ENCODE measurements at places on chromosomes 16 and 17.

DNA sequence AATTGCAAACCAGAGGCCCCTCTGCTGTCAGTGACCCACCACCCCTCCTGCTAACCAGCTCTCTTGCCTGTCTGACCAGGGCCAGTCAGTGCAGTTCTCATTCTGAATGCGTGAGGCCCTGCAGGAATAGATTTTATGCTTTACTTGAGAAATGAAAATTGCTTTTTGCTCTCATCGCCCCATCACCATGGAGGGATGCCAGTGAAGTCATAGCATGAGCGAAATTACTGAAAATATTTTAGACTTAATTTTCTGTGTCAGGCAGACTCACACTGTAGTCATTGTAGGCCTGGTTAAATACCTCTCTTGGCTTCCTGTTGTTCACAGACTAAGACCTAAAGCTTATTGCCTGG is 490.5 kb upstream of the CDH5 start:
- H3K36me3 ChIP-seq: no peaks in the 10 kb centered on the region
- no peaks in the 10 kb centered on the region for H3K27me3 ChIP-seq
- no peak overlapping the region for H3K4me3 ChIP-seq
- no peak for DNase-seq
- no peaks in the 10 kb centered on the region for H3K4me1 ChIP-seq
- no peak overlapping the region for H3K27ac ChIP-seq

DNA sequence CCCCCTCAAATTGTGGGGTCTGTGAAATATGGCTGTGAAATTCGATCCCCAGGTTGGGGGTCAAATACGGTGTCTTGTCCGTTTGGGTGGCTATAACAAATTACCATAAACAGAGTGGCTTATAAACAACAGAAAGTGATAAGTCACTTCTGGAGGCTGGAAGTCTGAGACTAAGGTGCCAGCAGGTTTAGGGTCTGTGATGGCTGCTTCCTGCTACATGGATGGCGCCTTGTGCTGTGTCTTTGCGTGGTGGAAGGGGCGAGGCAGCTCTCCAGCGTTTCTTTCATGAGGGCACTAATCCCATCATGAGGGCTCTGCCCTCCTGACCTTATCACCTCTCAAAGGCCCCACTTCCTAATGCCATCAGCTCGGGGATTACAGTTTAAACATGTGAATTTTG is 120.0 kb downstream of the IRF8 start:
- no peak for DNase-seq
- H3K27ac ChIP-seq: peak overlapping the region; percentile 54
- peaks cover 65% of the 10 kb centered on the region for H3K27me3 ChIP-seq
- no peak overlapping the region for H3K4me3 ChIP-seq

GRCh38 chr17:7046127-7046724 is 2.3 kb upstream of the SLC16A11 start:
- H3K36me3 ChIP-seq: no peaks in the 10 kb centered on the region
- peak overlapping the region; percentile 95 for H3K27ac ChIP-seq
- peak overlapping the region; percentile 36 for H3K4me3 ChIP-seq
- H3K4me1 ChIP-seq: peaks cover 65% of the 10 kb centered on the region

- DNase-seq: no peak
- peak overlapping the region; percentile 76 for H3K27ac ChIP-seq
- H3K4me1 ChIP-seq: peaks cover 24% of the 10 kb centered on the region
- peaks cover 3% of the 10 kb centered on the region for H3K36me3 ChIP-seq
Observed at GRCh38 chr17:41836550-41837196, 641 bp upstream of the NT5C3B start.

- peaks cover 36% of the 10 kb centered on the region for H3K36me3 ChIP-seq
- no peaks in the 10 kb centered on the region for H3K27me3 ChIP-seq
- H3K4me1 ChIP-seq: no peaks in the 10 kb centered on the region
- DNase-seq: no peak
Observed at GRCh38 chr16:28112908-28113307, 49.4 kb upstream of the GSG1L start.

- no peak for DNase-seq
- H3K4me3 ChIP-seq: no peak overlapping the region
- H3K36me3 ChIP-seq: peaks cover 9% of the 10 kb centered on the region
- H3K27ac ChIP-seq: no peak overlapping the region
- H3K27me3 ChIP-seq: no peaks in the 10 kb centered on the region
- no peaks in the 10 kb centered on the region for H3K4me1 ChIP-seq
Observed at GRCh38 chr16:81879625-81880024, 100.5 kb downstream of the PLCG2 start.

DNA sequence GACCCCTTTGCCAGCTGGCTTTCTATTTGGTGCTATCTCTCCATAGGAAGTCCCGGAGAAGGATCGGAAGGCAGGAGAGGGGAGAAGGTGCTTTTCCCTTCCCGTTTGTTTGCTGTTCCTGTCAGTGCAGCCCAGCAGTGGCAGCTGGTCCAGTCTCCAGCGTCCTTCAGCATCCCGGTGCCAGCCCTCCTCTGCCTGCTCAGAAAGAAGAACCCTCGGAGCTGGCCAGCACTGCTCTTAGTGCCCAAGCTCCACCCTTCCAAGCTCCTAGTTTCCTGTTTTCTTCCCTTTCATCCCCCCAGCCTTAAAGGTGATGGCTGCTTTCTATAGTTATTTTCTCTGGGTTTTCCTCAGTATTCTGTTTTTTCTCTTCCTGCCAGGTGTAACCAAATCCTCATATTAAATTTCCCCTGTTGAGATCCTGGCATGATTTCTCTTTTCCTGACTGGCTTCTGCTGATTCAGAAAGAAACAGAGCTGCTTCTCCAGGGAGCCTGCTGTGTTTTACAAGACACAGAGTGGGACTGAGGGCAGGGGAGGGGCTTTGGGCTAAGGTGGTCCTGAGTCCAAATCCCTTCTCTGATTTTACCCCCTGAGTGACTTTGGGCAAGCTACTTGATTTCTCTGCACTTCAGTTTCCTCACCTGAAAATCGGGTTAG is 186.8 kb downstream of the COPRS start:
- H3K27ac ChIP-seq: no peak overlapping the region
- no peak overlapping the region for H3K4me3 ChIP-seq
- H3K27me3 ChIP-seq: no peaks in the 10 kb centered on the region
- H3K36me3 ChIP-seq: no peaks in the 10 kb centered on the region

- H3K4me3 ChIP-seq: no peak overlapping the region
- H3K4me1 ChIP-seq: no peaks in the 10 kb centered on the region
- no peaks in the 10 kb centered on the region for H3K27me3 ChIP-seq
- no peak for DNase-seq
Observed at GRCh38 chr17:37671824-37672547, 28.7 kb upstream of the DDX52 start.

GRCh38 chr17:56821847-56822534 is 11.7 kb downstream of the C17orf67 start:
- no peaks in the 10 kb centered on the region for H3K4me1 ChIP-seq
- H3K4me3 ChIP-seq: no peak overlapping the region
- no peak overlapping the region for H3K27ac ChIP-seq
- no peak for DNase-seq
- H3K36me3 ChIP-seq: no peaks in the 10 kb centered on the region
- no peaks in the 10 kb centered on the region for H3K27me3 ChIP-seq

DNA sequence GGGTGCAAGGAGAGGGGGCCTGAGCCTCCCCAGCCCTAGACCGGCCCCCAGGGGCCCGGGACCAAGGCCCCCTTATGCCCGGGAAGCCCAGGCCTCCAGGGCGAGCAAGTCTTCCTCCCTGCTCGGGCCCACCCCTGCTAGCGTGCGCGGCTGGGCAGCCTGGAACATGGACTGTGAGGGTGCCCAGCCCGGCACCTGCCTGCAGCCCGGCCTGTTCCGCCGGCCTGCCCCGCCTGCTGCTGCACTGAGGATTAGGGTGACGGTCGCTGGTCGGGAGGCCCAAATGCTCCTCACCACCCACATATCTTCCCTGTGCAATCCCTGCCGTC is 6.0 kb downstream of the HS3ST6 start:
- peaks cover 16% of the 10 kb centered on the region for H3K4me1 ChIP-seq
- H3K27me3 ChIP-seq: peaks cover 2% of the 10 kb centered on the region
- DNase-seq: no peak

DNA sequence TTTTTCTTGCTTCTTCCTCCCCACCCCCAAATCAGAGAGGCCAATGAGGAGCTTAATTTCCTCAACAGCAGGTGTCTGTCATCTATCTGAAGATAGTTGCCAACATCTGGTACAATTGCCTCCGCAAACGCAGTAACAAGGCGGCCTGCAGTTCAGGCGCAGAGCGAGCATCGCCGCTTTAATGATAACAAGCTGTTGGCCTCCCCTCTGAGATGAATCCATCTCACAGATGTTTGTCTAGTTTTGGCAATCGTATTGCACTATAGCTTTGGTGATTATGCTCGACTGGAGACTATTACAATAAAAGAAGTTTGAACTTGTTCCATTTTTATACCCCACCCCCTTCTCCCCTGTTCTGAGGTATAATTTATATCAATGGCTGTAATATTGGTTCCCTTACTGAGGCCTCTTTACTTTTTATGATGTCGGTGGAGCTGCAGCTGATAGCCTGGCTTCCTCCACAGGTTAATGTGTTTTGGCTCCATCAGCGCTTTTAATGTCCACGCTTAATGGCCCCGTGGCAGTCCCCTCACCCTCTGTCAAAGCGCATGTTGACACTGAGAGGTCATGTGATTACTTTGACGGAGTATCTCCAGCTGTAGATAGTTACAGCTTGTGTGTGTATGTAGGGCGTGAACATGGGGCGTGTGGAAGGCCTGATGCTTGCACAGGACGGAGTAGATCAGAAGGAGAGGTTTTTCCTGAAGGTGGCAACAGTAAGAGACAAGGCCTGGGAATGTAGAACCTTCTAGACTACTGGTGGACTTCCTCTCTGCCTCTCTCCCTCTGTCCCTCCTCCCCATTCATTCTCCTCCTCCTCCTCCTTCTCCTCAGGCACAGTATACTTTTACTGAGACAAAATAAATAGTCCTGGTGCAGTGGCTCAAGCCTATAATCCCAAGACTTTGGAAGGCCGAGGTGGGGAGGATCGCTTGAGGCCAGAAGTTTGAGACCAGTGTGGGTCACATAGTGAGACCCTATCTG is 164.7 kb downstream of the MSI2 start:
- peaks cover 5% of the 10 kb centered on the region for H3K4me1 ChIP-seq
- no peak for DNase-seq
- H3K4me3 ChIP-seq: no peak overlapping the region
- no peaks in the 10 kb centered on the region for H3K27me3 ChIP-seq
- no peaks in the 10 kb centered on the region for H3K36me3 ChIP-seq

- peaks cover 13% of the 10 kb centered on the region for H3K4me1 ChIP-seq
- no peak for DNase-seq
- H3K4me3 ChIP-seq: peak overlapping the region; percentile 35
- H3K27ac ChIP-seq: no peak overlapping the region
- peaks cover 9% of the 10 kb centered on the region for H3K27me3 ChIP-seq
- no peaks in the 10 kb centered on the region for H3K36me3 ChIP-seq
Observed at GRCh38 chr17:1908699-1909309, 79.0 kb downstream of the RPA1 start.

- no peak for DNase-seq
- H3K4me3 ChIP-seq: peak overlapping the region; percentile 65
Observed at GRCh38 chr17:39209317-39210092, 9.4 kb downstream of the RPL19 start.

DNA sequence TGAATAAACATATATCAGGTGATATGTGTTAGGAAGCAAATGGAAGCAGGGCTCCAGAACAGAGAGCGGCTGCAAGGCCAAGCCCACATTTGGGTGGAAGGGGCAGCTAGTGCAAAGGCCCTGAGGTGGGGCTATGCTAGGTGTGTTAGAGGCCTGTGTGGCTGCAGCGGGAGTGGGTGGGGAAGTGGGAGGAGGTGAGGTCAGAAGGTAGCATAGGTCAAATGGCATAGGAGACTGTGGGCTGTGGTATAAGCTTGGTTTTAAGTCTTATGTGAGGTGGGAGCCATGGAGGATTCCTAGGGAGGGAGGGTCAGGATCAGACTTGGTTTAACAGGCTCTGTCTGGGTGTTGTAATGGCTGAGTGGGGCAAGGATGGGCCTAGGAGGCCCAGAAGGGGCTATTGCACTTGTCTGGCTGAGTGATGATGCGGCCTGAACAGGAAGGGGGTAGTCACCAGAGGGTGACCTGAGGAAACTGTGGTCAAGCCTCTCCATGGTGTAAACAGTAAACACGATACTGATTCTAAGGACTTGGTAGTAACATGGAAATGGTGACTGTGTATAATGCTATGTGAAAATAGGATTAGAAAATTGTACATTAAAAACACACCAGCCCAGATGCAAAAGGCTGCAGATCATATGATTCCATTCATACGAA is 31.1 kb downstream of the RAI1 start:
- peaks cover 49% of the 10 kb centered on the region for H3K4me1 ChIP-seq
- H3K4me3 ChIP-seq: no peak overlapping the region
- H3K27me3 ChIP-seq: no peaks in the 10 kb centered on the region
- no peak for DNase-seq

- no peak overlapping the region for H3K27ac ChIP-seq
- no peak overlapping the region for H3K4me3 ChIP-seq
- H3K27me3 ChIP-seq: no peaks in the 10 kb centered on the region
Observed at GRCh38 chr16:50093607-50094539, 28.1 kb downstream of the HEATR3 start.

GRCh38 chr16:13829697-13830299 is 90.2 kb upstream of the ERCC4 start:
- H3K4me1 ChIP-seq: no peaks in the 10 kb centered on the region
- H3K36me3 ChIP-seq: no peaks in the 10 kb centered on the region
- H3K27ac ChIP-seq: no peak overlapping the region
- H3K4me3 ChIP-seq: no peak overlapping the region

DNA sequence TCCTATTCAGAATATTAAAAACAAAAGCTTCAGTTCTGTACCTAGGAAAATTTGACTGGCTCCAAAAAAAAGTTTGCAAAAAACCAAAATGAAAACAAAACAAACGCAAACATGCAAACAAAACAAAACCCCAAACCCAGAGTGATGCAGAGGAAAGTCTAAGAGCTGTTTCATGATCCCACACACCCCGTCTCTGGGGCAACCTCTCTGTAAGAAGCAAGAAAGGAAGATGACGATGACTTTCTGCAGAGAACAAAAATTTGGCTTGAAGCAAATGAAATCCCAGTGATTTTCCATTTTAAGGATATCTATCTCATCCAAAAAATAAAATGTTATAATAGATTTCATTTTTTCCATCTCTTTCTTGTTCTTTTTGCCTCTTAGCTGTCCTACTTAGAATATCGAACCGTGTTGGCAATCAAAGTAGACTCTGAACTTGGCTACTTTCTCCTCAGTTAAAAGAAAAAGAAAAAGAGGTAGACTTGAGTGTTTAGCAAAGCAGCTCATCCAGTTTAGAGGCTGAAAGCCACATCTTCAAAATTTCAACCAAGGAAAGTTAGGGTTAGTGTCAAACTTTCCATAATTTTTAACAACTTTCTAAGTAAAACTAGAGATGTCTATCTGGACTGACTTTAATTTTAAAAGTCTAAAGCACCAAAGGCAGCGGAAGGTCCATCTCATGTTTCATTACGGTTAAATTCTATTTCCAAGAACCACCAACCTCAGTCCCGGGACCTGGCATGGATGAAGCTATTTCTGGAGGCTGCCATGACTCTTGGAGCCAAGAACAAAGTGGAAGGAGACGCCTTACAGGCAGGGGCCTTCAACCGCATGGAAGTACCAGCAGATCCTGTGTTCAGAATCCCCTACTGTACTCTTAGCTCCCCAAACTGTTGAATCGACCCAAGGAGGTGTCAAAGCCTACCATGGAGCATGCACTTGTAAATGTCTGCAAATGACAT is 180.8 kb downstream of the XYLT1 start:
- H3K4me1 ChIP-seq: peaks cover 3% of the 10 kb centered on the region
- no peaks in the 10 kb centered on the region for H3K27me3 ChIP-seq
- no peaks in the 10 kb centered on the region for H3K36me3 ChIP-seq
- no peak overlapping the region for H3K4me3 ChIP-seq
- no peak for DNase-seq
- H3K27ac ChIP-seq: no peak overlapping the region

All from esophagus squamous epithelium (tissue), 5 donors.